Fibroblast of gingiva (primary cell): ENCODE measurements at places on chromosomes 7 and 10.

DNA sequence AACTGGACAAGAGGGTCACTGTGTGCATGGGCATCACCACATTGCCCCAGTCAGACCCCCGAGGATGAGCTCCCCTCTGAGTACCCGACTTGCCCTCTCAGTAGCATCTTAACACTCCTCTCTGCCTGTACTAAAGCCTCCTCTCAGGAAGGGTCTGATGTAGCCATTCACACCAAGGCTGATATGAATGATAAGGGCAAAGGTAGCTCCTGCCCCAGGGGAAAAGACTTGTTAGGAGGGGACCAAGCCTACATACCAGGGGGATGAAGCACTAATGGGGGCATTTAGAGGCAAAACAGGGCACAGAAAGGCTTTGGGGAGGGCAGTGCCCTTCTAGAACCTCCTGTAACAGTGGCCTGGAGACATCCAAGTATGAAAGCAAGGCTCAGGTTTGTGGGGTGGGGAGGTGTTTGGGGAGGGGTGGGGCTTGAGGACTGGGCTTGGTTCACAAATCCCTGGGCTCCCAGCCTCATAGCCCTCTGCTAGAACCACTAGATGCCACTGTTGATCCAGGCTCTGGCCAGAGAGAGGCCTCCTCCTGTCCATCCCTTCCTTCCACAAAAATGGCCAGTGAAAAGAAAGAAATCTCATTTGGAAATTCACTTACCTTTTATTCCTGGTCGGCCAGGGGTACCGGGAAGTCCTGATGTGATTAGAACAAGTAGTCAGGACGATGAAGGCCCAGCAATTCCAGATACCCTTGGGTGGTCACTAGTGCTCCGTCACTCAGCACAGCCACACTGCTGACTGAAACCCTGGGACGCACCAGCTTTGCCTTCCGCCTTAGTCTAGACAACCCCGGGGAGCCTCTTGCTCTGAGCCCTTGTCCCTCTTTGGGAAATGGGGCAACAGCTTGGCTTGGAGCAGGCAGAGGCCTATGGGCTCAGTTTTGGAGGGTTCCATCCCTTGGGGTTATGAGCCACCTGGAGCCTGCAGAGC is 40.3 kb downstream of the COL17A1 start:
- peak; percentile 56 for DNase-seq

- peak; percentile 64 for DNase-seq
Observed at GRCh38 chr7:73718905-73719805, at the start of gene STX1A. STX1A (minus strand) TSS chr7:73719669; CDS start chr7:73719631, 38 bp downstream.

GRCh38 chr7:66047426-66047825 is 28.2 kb upstream of the ASL start:
- DNase-seq, result peak; percentile 85

- DNase-seq, result no peak
Observed at GRCh38 chr10:15562116-15562515, 157.6 kb downstream of the ITGA8 start.
